ENCODE measurements at places on chromosomes 7 and 10.

- no peak for DNase-seq
Observed at GRCh38 chr7:29254591-29254990, 60.0 kb downstream of the CHN2 start.

- no peak for DNase-seq
Observed at GRCh38 chr7:39539816-39540215, 26.4 kb upstream of the YAE1 start.

GRCh38 chr10:17910125-17910789 lies 41.5 kb upstream of the SLC39A12 start:
- DNase-seq: peak; percentile 6

DNA sequence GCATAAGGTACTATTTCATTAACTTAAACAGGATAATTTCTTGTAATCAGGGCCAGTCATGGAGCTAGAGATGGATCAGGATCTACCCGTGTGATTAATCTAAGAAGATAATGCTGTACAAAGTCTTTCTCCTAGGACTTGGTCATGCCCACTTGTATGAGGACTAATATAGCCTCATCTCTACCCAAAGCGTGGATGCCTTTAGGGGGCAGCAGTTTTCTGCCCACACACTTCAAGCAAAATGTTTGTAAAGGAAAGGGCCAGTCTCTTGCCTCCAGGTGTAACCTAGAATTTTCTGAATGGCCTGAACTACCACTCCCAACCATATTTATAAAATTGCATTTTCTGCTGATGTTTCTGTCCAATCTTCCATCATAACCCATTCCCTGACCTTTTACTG lies 764.0 kb upstream of the IGFBP3 start:
- DNase-seq: no peak

DNA sequence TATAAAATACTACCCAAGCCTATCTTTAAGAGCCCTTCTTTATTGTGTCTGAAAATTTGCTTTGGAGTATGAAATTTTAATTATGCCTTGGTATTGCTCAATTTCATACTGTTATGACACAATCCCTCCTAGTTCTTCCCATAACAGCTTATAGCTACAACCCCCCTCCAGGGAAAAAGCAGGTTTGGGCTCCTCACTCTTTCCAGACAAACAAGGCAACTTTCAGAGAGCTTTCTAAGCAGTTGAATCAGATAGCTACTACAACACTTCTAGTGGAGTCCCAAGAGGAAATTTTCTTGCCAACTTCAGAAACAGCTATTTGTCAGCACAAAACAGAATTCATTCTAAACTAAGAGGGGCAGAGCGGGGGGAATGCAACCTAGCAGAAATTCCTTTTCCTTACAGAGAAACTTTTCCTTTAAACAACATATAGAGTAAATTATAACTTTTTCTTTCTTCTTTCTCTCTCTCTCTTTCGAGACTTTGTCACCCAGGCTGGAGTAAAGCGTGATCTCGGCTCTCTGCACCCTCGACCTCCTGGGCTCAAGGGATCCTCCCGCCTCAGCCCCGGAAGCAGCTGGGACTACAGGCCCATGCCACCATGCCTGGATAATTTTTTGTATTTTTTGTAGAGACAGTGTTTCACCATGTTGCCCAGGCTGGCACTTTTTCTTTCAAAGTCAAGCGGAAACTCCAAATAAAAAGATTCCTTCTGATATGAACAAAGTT lies 26.0 kb upstream of the JMJD1C start:
- no peak for DNase-seq

DNA sequence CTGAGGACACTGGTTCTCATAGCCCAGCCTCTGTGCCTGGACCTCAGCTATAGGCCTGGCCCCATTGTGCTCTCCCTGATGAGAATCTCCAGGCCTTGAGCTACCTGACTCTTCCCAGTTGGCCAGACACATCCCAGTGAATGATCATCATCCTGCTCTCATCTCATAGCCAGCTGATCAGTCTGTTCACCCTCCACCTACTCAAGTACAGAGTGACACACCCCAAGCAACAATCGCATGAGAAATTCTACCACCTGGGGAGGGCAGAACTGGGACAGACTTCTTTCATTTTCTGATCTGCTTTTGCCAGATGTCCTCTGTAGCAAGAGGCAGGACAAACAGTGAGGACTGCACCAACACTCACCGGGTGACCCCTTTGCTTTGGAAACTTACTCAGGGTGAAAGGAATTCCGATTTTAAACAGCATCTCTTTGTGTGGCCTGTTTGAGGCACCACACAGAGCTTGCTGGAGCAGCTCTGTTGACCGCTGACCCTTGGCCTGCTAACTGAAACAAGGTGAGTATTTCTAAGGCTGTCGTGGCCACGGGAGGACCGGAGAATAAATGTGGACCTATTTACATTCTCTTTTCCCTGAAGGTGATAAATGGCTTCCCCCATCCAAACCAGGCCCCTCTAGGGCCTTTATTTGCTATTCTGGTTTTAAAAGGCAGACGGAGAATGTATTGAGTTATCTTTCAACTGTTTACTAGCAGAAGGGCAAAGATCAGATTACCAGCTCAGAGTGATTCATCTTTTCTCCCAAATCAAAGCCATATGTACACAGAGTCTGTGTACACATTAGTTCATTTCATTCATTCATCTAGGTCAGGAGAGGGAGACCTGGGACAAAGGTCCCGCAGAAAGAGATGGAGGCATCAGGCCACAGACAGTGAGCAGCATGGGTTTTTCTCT lies 181.4 kb upstream of the TNS3 start:
- peak; percentile 52 for DNase-seq

GRCh38 chr7:151327659-151328058 lies 14.0 kb upstream of the NUB1 start:
- no peak for DNase-seq
